ENCODE measurements at places on chromosomes 11 and 22.

DNA sequence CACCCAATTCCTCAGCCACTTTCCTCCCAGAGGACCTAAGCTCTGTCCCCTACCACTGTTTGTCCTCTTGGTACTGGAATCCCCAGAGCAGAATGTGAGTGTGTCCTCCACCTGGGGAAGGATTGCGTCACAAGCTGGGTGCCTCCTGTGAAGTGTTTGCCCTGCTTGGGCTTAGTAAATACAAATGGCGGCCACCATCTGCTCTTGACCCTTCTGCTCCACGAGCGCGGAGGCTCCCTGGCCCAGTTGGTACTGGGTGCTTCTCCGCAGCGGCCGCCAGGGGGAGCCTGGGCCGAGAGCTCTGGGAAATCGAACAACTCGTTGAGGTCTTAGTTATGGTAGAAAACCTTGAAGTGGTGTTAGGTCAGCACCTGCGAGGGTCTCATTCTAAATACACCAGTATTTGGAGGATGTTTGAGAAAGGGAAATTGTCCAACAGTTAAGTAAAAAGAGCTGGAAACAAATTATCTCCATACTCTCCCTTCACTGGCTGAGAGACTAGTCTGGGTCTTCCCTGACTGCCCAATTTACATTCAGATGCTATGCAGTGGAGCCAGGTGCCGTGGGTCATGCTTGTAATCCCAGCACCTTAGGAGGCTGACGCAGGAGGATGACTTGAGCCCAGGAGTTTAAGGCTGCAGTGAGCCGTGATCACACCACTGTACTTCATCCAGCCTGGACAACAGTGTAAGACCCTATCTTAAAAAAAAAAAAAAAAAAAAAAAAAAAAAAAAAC lies 74.6 kb upstream of the TEAD1 start:
- DNase-seq: peak; percentile 24

- no peak for DNase-seq
Measured at GRCh38 chr22:46353483-46354105, 18.1 kb downstream of the TRMU start.

- DNase-seq: no peak
Measured at GRCh38 chr11:83162377-83162776, 5.4 kb downstream of the PCF11 start.

- DNase-seq: no peak
Measured at GRCh38 chr11:48182860-48183526, 33.6 kb upstream of the OR4B1 start.

DNA sequence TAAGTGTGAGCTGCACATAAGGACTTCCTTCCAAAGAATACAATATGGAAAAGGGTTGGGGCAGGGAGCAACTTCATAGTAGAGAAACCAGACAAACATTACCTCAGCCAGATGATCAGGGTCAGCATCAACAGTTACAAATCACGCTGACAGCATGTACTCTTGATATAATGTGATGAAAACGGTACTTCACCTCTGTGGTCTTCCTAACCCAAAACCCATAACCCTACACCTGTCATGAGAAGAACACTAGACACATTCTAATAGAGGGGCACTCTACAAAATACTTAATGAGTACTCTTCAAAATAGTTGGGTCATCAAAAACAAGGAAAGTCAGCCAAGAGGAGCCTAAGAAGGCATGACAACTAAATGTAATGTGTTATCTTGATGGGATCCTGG lies 43.9 kb downstream of the RRAS2 start:
- no peak for DNase-seq

GRCh38 chr22:50204571-50204970 lies 3.8 kb downstream of the SELENOO start:
- no peak for DNase-seq

GRCh38 chr11:84857746-84858145 lies 769.4 kb downstream of the DLG2 start:
- no peak for DNase-seq

DNA sequence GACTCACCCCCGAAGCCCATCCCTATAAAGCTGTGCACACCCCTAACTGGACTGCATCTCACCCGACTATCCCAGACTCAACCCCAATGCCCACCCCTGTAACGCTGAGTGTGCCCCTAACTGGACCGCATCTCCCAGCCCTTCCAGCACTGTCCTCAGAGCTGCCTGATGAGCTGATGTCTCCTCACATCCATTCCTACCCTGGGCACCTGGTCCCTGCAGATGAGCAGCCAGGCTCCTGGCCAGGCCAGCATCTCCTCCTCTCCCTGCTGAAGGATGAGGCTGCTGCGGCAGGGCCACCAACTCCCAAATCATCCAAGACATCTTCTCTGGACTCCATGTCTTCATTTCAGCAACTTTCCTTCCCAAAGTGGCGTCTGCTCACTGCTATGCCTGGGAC lies 332.1 kb downstream of the CTTN start:
- no peak for DNase-seq

Measured in stimulated activated CD4-positive, alpha-beta T cell treated with anti-CD3 and anti-CD28 coated beads, Interleukin-1b, Interleukin-23, amount 100 ng/mL, for 24 hours (primary cell).